Activated T-cell treated with anti-CD3 and anti-CD28 coated beads, Interleukin-2, amount 50 U/mL, for 72 hours (primary cell): ENCODE measurements at places on chromosomes 1 and 21. TPM values are rescaled to one million over a fixed set of nuclear protein-coding genes. Genes with fewer than 3 reads are reported as not detected.

Gene VTCN1
- total RNA-seq, result not detected

Gene L1TD1
- total RNA-seq, result not detected

Gene SLC30A2
- total RNA-seq, result not detected

Gene RIMKLA
- total RNA-seq, result 1.9 TPM

Gene HPCAL4
- total RNA-seq, result 0.86 TPM

Gene SPRR2A
- total RNA-seq, result not detected

Gene DRAM2
- 73.3 TPM for total RNA-seq

Gene TMEM269
- total RNA-seq, result 1.9 TPM

Gene HRNR
- total RNA-seq, result not detected

GRCh38 chr21:15660423-15660804 is 69.4 kb upstream of the USP25 start:
- no peak for DNase-seq

DNA sequence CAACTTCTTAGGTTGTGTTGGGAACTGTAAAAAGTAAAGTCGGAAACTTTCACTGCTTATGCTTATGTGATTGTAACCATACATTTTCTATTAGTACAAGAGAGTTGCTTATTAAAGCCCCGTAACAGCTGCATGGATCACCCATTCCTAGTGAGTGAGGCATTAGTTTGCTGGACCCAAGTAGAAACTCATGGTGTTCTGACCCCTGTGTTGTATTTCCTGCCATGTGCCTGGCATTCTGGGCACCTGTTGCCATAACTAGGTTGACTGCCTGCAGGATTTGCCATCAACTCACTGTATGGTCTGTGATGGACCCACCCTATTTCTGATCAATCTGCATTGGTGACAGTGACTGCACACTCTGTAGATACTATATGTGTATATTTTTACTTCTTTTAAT is 173.0 kb downstream of the PGBD5 start:
- no peak for DNase-seq

GRCh38 chr1:245322673-245323072 is 167.9 kb downstream of the KIF26B start:
- DNase-seq, result no peak

DNA sequence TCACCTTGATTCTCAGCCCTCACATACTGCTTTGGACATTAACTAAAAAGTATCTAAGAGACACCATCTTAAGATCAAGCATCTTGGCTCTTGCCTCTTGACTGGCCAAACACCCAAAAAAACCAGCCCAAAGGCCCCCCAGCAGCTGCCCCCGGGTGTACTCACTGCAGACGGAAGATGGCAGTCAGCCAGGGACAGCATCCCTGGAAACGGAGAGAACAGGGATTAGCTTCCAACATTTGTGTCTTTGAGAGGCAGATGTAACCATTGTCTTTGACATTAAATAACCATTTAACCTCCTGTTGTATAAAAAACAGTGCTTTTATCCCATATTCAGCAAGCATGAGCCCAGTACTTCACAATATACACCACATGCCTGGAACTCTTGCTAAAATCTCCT is 11.3 kb downstream of the TMEM63A start:
- DNase-seq, result no peak

- no peak for DNase-seq
Measured at GRCh38 chr1:60958001-60958400, 124.4 kb upstream of the NFIA start.

GRCh38 chr1:9849691-9850441 is 26.1 kb upstream of the CLSTN1 start:
- DNase-seq, result no peak

DNA sequence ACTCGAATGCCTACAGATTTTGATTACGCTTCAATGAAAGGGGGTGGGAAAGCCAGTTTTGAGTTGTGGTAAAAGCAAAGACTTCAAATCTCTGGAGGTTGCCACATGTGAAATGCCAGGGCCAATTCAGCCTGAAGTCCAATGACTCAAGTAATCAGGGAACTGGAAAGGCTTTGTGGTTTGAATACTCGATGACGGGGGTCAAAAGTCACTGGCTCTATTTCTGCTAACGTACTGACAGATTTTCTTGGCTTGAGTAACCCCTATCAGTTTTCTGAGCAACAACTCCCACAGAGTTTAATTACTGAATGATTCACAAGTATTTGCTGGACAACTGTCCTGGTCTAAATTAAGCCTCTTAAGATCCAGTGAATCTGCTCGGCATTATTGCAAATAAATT is 152.2 kb downstream of the SIPA1L2 start:
- no peak for DNase-seq

- no peak for DNase-seq
Measured at GRCh38 chr1:191575746-191576145, 582.5 kb upstream of the RGS18 start.

DNA sequence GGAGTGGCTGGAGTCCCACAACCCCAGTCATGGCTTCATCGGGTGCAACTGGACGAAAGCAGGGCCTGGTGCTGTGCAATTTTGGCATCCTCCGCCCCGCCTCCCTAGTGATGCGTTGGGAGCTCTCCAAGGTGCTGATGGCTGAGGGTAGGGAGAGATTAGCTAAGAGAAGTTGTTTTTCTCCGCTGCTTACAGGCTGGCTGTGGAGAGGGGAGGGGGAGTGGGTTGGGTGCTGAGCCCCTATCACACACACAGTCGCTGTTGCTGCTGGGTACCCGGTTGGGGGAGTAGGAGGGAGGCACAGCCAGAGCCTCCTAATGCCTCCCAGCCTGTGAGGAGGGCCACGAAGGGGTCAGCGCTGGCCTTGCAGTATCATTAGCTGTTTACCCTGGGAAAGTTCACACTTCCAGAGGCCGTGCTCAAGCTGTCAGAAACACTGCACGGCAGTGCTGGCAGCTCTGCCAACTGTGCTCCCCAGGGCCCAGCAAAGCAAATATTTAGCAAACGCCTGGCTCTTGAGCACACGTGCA is 110.0 kb downstream of the GRIK3 start:
- DNase-seq, result peak; percentile 31

GRCh38 chr1:147569587-147570241 is 28.4 kb downstream of the BCL9 start:
- DNase-seq, result no peak

DNA sequence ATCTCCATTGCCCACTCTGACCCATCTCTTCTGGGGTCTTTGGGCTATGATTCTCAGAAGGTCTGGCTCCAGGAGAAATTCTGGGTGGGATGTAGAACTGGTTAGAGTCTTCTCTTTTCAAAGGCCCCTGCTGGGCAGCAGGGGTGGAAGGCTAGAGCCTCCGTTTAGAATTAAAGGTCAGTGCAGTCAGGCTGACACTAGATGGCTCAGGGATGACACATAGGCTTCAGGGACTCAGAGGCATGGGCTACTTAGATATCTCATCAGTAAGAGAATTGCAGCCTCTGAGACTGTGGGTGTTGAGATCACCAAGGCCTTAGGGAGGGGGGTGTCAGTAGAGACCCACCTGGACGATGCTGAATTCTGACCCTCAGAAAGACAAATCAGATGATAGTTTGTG is 12.6 kb upstream of the PPM1J start:
- DNase-seq, result no peak

DNA sequence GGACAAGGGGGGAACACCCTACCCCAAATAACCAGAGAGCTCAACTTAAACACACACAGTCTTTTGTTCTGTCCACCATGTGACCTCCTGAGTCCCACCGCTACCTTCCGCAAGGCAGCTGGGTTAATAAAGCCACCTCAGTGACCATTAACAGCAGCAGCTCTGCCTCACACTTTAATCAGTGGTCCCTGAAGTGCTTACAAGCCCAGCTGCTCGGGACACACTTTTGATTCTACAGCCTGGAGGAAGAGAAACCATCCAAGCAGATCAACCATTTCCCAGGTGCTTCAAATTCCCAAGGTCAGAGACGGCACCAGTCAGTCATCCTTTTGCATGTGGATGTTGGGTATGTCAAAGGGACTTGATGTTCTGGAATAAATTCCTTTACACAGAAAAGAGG is 70.1 kb downstream of the KCNJ15 start:
- no peak for DNase-seq

DNA sequence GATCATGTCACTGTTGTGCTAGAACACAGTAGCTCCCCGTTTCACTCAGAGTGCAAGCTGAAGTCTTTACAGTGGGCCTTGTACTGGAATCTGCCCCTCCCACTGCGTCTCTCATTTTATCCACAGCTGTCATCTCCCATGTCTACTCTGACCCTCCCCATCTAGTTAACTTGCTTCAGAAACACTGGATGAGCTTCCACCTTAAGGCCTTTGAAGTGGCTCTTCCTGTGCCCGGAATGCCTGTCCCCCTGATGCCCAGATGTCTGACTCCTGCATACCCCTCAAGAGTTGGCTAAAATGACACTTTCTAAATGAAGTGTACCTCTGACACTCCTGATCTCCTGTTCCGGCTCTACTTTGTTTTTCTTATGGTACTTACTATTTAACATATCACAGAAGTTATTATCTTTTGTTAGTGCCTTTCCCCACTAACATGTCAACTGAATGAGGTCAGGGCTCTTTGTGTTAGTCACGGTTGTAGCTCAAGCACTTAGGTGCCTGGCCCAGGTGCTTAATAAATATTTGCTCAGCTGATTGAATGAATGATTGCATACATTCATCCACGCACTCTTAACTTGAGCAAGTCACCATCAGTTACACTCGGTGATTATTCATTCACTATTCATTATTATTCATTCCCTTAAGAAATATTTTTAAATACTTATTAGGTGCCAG is 13.3 kb downstream of the ARV1 start:
- no peak for DNase-seq

- DNase-seq, result peak; percentile 12
Measured at GRCh38 chr1:232951180-232951579, 769 bp downstream of the NTPCR start.

DNA sequence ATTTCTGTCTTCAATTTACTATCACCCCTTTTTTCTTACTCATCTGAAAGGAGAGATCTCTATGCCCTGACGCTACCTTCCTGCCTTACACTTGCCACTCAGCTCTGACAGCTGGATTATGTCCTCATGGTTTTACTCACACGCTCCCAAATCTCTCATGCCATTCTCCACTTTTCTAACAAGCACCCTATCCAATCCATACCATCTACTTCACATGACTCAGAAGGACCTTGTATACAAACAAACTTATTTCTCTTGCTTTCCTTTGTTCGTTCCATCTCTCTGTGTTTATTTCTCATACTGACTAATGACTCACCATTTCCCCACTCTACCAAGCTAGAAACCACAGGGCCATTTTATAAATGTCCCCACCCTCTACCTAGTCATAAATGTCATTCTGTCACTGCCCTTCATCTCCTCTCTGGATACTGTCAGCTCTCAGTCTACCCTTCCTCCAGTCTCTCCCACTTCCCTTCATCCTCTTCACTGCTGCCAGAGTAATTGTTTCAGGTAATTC is 87.3 kb downstream of the USP24 start:
- DNase-seq, result peak; percentile 48

- DNase-seq, result no peak
Measured at GRCh38 chr1:19859876-19860275, 22.3 kb upstream of the OTUD3 start.

DNA sequence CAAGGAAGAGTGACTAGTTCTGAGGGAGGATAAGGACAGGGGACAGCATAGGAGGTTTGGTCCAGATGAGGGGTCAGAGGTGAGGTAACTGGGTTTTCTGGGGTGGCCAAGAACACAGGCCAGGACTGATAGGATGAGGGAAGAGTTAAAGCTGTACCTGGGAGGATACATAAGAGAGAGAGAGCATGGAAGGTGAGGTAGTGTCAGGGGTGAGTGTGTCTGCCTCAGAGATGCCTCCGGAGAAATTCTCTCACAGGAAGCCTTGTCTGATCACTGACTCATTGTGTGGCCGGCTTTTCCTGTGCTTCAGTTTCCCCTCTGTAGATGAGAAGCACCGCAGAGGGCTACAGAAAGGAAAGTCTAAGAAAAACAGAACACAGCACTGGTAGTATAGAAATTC is 40.2 kb downstream of the FASLG start:
- peak; percentile 82 for DNase-seq

GRCh38 chr1:229714964-229715603 is 89.0 kb downstream of the URB2 start:
- peak; percentile 55 for DNase-seq

- peak; percentile 55 for DNase-seq
Measured at GRCh38 chr21:31732597-31733550, 956 bp upstream of the SCAF4 start.

- DNase-seq, result no peak
Measured at GRCh38 chr1:202210385-202210784, 16.8 kb downstream of the LGR6 start.

GRCh38 chr1:168227620-168228019 is 1.8 kb downstream of the SFT2D2 start:
- no peak for DNase-seq

GRCh38 chr1:248818505-248819374 is 7.0 kb downstream of the SH3BP5L start:
- DNase-seq, result no peak

DNA sequence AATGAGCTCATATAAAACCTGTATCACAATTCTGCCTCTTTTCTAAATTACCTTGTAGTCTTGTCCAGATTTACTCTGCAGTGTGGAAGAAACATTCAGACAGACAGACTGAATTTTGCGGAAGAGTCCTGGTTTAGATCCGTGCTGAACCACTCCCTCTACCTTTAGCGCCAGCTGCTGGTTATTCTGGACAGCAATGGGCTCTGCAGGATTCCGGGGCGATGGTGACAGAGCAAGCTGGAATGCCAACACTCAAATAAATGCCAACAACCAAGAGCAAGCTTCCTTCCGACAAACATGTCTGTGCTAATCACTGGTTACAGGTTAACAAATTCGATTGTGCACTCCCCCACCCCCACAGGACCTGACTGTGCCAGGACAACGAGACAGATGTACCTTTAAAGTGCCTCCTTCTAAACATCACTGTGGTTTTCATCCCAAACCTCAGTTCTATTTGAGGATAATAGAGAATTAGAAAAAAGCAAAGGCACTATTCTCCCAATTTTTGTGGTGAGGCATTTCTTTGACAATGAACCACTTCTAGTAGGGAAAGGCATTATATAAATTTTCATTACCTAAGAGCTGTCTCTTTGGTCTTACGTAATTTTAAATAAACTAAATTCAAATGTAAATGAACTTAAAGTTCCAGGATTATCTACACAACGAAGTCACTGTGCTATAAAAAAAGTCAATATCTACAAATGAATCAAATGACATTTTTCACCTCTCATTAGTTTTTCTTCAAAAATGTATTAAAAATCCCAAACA is 90.4 kb downstream of the INTS7 start:
- DNase-seq, result no peak

GRCh38 chr1:46687093-46687659 is 15.5 kb downstream of the TEX38 start:
- DNase-seq, result no peak

DNA sequence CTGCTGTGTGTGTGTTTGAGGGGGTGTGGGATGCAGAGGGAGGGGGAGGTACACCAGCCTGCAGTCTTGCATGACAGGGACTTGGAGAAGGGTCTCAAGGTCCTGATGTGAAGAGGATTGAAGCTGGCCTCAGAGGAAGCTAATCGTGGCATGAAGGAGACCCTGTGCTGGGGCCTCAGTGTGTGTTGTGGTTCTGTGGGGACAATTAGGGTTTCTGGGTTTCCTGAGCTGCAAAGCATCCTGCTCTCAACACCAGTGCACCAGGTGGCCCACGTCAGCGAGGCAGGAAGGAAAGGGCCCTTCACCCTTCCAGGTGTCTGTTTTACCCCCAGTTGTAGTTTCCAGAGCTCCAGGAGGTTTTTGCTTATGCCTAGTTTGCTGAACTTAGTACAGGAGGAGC is 52.8 kb downstream of the TENT5C start:
- DNase-seq, result peak; percentile 75

GRCh38 chr1:47508702-47509431 is 71.0 kb downstream of the FOXD2 start:
- no peak for DNase-seq
